ENCODE measurements at places on chromosomes 12 and 14.

GRCh38 chr14:86799244-86799647 is 1193.7 kb downstream of the GALC start:
- no peak for DNase-seq

DNA sequence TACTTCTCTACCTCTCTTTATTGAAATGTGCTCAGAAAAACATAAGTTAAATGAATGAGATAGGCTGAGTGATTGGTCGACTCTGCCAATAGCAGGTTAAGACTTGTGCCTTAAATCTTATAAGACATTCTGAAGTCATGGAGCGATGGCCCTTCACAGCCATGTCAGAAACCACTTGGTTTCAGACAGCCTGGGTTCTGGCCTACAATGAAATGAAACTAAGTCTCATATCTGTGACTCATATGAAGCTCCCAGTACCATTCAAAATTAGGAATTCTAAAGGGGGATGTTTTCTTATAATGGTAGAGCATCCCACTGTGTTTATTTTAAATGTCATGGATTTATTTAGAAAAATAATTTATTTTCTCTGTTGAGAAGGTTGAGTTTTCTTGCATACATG is 42.6 kb downstream of the PLXNC1 start:
- DNase-seq: no peak

DNA sequence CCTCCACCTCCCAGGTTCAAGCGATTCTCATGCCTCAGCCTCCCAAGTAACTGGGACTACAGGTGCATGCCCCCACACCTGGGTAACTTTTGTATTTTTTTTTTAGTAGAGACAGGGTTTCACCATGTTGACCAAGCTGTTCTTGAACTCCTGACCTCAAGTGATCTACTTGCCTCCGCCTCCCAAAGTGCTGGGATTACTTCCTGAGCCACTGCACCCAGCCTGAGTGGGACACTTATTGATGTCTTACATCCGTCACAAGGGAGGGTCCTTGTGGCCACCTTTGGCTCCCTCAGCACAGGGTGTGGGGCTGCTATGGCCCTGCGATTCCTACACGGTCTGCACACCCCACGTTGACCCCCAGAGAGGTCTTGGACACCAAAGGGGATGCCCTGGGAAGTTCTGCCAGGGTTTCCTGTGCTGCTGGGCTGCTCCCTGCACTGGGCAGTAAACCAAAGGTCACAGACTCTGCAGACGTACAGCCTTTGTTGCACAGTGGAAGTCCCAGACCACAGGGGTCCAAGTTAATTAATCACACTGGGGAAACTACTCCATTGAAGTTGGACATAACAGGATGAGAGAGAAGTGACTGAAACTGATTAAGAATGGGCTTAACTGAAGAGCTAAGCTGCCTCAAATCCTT is 95.7 kb downstream of the SAMD4A start:
- DNase-seq: no peak

- no peak for DNase-seq
Observed at GRCh38 chr12:5710260-5710878, 234.7 kb downstream of the ANO2 start.

GRCh38 chr14:23379366-23380196 is 2.7 kb downstream of the CMTM5 start:
- no peak for DNase-seq

DNA sequence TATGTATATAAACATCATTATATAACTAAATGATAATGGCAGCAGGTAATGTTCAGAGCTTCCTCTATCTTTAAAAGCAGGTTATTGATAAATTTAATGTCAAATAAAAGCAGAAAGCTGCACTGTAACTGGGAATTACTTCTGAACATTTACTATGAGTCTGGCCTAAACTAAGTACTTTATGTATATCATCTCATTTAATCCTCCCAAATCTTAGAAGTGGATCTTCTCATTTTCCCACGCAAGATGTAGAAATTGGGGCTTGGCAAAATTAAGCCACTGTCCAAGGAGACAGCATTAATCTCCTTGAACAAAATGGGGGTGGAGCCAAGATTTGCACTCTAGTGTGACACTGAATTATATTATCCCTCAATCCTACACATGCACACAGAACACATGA is 5.7 kb downstream of the NIN start:
- DNase-seq: no peak

DNA sequence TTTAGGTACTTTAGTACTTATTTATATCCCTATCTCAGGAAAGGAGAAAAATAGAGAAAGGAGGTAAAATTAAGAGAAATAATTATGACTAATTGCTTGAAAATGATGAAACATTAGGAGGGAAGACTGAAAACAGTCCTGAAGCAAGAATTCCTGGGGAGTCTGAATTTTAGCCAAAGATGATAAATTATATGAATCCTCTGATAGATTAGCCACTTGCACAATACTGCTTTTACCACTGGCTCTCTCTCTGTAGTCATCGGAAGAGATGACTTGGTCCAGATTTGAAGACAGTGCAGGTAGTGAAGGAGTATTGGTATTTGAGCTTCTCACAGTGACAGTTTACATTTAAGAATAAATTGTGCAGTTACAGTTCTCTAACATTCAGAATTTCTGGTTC is 83.8 kb upstream of the CLEC14A start:
- DNase-seq: no peak

GRCh38 chr12:87667378-87667777 is 361.8 kb downstream of the C12orf50 start:
- no peak for DNase-seq

DNA sequence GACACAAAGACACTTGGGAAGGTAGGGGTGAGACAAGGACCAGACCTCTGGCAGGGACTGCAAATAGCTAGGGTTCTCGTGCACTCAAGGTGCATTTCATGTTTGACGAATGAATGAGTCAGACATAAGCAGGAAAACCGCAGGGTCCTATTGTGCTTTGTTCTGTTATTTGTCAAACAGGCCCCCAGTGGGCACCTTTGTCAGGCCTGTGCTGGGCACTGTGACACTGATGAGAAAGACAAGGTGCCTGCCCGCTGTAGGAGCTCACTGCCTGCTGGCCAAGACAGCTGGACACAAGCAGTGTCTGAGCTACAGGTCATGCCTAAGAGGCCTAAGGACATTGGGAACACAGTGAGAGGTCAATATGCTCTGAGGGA is 2.3 kb downstream of the OTUB2 start:
- no peak for DNase-seq

DNA sequence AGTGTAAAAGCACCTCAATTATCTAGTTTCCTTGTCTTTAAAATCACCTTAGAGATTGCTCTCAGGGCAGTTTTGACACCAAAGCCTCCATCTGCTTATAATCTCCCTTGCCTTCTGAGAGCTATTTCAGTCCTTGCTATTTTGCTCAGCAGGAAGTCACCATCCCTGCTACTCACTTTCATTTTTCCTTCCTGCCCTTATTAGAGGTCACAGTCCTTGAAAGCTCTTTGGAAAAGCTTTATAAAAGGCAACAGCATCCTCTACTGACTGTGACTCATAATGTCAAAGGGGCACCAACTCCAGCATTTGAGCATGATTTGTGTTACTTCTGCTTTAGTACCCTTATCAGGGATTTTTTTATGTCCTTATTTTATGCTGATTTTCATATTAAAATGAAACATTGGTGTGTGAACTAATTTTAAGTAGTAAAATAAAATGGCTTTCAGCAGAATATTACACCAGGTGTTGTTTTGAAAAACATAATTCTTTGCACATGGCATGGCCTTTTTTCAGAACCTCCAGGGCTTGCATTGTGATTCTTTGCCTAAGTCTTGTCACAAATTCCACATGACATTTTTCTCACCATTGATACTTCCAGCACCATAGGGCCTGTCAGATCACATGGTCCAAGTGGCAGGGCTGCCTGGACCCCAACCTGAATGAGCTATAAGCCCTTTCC is 213.0 kb downstream of the ADAMTS20 start:
- no peak for DNase-seq

GRCh38 chr14:74083161-74083560 is 1.1 kb downstream of the ALDH6A1 start:
- DNase-seq: no peak

DNA sequence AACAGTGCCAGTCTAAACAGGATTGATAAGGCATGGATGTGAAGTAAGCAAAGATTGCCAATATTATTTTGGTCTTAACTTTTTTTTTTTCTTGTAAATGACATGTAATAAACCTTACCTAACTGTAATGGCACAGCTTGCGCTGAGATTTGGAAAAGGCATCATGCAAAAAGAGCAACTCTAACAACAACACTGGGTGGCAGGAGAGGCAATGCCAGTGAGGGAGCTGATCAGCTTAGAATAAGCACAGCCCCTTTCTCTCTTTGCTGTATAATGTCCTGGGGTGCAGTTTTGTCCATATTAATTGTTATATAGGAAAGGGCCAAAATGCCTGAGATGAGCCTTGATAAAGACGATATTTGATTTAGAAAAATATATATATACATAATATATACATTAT is 1589.7 kb upstream of the FLRT2 start:
- no peak for DNase-seq

GRCh38 chr12:54879579-54879978 is 25.3 kb downstream of the MUCL1 start:
- no peak for DNase-seq

DNA sequence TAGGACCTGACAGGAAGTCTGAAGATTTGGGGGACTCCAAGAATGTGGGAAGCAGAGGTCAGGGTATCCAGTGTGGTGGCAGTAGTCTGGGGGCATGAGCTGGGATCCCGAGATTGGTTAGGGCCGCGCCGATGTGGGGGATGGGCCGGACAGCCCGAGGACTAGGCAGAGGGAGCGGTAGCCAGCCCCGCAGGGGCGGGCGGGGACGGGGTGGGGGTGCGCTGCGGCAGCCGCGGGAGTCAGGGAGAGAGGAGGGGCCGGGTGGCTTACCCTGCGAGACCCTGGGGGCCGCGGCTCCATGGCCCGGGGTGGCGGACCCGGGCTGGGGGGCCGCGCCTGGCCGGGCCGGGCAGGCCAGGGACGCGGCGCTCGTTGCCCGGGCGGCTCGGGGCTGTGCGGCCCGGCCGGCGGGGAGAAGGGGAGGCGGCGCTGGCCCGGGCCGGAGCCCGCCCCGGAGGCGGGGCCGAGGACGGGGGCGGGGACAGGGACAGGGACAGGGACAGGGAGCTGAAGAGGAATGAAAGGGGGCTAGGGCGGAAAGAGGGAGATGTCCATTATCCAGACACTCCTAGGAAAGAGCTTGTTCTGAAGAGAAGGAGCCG is 5.6 kb downstream of the ZNF385A start:
- DNase-seq: no peak

Measured in osteocyte (in vitro differentiated cells).